ENCODE measurements at places on chromosomes 6 and 20.

DNA sequence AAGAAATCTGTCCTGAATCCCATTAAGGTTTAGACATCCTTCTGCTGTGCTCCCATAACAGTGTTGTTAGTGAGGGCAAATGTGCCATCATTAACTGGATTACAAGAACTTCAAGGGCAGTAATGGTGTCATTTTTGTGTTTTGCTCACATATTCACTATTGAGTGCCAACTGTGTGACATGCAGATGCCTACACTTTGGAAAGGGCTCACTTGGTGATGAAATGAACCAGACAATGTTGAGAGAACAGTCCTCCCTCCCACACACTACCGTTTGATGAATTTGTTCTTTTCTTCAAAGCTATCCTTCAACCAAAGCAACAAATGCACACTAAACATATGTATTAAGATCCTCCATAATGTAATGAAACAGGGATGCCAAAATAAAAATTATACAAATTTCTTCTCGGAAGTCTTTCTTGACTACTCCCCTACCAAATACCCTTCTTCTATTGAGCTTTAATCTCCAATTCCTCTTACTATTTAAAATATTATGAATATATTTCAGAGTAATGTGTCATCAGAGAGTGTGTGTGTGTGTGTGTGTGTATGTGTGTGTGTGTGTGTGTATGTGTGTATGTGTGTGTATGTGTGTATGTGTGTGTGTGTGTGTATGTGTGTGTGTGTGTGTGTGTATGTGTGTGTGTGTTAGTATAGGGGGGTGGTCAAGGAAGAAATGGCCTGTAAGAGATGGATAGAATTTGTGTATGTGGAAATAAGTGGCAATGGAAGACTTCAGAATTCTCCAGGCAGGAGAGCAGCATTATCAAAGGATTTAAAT lies 92.3 kb upstream of the ENPP5 start:
- DNase-seq: no peak

- no peak for DNase-seq
Measured at GRCh38 chr6:73704260-73704659, 8.3 kb downstream of the CD109 start.

GRCh38 chr6:149963212-149963461 lies 606 bp upstream of the ULBP1 start:
- no peak for DNase-seq

DNA sequence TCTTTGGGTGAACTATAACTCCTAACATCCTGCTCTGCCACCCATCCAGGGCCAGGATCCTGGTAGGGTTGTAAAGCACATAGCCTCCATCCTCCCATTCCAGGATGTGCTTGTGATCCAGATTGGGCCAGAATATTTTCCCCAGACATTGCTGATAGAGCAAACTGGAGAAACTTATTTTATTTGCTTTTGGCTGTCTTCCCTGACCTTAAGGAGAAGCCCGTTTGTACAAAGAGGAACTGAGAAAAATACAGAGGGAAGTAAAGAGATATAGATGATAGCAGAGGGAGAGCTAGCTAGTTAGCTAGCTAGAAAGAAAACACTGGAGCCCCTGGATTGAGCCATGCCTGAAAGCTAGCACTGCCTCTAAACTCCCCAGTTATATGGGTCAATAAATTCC lies 9.0 kb upstream of the HDAC2 start:
- no peak for DNase-seq

GRCh38 chr6:144314003-144314485 lies 28.9 kb downstream of the UTRN start:
- DNase-seq: no peak

GRCh38 chr20:24872291-24873024 lies 76.6 kb upstream of the CST7 start:
- DNase-seq: no peak

DNA sequence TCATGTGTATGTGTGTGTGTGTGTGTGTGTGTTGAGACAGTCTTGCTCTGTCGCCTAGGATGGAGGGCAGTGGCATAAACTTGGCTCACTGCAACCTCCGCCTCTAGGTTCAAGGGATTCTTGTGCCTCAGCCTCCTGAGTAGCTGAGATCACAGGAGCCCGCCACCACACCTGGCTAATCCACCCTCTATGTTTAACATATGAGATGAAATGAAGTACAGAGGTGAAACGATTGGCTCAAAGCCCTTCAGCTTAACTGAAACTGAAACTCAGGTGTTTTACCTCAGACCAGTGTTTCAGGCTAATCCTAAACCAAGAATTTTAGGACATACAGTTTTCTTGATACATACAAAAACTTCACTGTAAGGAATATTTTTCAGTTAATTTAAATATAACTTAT lies 167.3 kb downstream of the KCNQ5 start:
- no peak for DNase-seq

DNA sequence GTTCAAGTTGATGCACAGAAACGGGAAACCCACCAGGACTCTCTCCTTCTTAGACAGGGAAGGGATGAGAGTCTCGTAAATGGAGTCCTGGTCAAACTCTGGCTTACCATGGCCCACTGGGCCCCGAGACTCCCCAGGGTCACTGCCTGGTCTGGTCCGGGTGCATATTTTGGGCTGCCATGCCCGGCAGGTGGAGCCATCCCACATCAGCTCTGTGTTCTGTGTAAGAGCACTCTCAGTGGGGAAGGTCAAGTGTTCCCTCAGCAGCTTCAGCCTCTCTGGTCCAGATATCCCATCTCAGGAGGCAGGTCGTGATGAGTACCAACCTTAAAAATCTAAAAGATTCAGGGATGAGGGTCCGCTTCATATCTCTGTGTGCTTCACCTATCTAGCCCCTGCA lies 138.8 kb downstream of the EDN3 start:
- no peak for DNase-seq

DNA sequence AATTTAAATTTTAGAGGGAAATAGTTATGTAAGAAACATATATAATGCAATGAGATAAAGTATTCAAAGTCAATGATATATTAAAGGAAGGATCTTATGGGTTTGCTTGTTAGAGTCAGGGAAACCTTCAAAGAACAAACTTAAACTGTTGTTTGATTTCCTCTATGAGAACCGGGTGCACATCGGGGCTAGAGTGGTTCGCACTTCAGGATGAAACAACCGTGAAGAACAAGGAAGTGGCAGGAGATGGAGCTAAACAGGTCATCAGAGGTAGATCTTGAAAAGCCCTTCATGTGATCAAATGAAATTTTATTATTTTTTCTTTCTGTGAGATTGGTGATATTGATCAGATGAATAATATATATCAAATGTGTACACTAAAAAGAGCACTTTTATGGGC lies 951.9 kb upstream of the FLRT3 start:
- no peak for DNase-seq

GRCh38 chr6:47016909-47017308 lies 25.2 kb downstream of the ADGRF1 start:
- no peak for DNase-seq

- no peak for DNase-seq
Measured at GRCh38 chr6:167030222-167031072, 31.2 kb downstream of the CEP43 start.

DNA sequence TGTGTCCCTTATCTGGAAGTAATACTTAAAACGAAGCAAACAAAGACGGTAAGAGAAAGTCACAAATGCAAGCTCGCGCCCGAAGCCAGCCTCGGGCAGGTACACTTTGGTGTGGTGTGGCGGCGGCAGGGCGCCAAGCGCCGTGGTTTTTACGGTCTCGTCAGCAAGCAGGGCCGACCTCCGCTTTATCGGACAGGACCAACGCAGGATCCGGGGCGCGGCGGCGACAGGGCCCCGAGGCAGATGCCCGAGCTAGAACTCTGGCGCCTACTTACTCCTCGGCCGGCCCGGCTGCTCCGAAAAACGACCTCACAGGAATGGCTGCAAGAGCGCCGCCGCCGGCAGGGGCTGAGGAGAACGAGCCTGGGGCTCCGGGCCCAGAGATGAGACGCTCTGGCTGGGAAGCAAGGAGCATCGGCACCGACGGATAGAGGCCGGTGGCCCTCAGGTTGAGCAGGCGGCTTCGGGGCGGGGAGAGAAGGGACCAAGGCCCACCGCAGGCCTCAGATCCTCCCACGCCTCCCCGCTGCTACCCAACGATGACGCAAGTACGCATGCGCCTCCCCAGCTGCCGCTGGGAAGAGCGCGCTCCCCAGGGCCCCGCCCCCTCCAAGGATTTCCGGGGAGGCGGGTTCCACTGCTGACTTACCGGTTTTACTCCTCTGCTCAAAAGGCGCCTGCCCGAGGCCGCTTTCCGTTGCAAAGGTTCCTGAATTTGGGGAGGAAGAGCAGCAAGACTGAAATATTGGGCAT lies 60.6 kb downstream of the FAM217A start:
- DNase-seq: peak; percentile 93

GRCh38 chr6:135722190-135722589 lies 129.3 kb upstream of the PDE7B start:
- DNase-seq: no peak

DNA sequence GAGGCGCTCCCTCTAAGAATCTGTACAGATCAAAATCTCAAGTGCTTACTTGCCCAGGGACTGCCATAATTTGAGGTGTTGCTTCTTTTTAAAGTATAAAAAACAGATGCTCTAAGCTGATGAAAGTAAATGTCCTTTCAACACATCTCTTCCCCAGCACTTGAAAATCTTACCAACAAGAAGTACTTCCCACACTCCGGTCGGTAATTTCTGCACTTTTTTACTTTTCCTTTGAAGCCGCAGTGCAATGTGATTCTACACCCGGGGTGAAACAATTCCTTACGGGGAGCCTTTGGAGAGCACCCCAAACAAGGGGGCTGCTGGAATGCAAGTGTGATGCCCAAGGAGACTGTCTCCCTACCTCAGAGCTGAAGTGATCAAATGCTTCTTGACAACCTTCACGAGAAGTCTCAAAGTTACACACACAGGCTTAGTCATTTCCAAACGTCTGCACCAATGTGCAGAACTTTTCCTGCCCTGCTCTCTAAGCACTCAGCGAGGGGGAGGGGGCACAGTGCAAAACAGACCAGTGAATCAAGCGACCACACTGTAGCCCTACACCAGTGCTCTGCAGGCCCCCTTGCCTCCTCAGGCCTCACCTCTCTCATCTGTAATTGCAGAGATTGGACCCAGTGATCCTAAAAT lies 56.7 kb downstream of the ATXN1 start:
- DNase-seq: no peak

DNA sequence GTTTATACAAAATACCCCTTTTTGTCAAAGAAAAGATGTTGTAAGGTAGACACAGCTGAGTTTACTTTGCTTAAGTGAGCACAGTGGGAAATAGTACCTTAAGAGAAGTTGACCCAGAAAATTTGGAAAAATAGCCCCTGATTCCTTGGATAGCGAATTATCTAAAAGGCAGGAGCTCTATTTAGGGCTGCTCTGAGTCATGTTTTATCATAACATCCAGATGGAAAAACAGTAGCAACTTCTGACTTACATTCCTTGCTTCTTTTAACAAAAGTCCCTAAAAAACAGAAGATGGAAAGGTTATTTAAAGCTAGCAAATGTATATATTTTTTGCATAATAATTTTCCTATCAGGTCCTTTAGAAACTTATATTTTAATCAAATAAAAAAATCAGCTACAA lies 59.0 kb downstream of the THEMIS start:
- no peak for DNase-seq

DNA sequence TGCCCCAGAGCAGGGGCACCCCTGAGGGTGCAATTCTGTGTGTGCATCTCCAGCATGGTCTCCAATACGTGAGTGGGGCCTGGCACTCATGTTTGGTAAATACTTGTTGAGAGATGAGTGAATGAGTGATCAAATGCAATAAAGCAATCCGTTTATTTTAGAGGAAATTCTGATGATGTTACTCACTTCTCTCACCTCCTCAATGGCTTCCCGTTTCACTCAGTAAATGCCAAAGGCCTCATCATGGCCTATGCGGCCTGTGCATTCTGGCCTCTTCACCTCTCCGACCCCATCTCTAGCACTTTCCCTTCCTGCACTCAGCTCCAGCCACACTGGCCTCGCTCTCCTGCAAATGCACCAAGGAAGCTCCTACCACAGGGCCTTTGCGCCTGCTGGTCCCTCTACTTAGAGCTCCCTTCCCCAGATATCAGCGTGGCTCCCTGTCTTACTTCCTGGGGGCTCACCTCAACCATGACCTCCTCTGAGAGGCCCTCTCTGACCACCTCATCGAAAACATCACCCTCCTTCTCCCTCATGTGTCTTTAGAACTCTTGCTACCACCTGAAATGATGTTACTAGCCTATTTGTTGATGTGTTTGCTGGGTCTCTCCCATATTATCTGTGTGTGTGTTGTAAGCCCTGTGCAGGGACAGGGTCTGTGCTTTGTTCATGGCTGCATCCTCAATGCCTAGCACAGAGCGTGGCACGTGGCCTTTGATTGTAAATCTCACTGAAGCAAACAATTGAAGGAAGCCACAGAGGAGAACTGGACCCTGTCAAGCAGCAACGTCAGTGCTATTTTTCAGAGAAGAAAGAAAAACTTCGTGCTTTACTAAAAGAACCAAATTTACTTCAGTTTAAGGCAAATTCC lies 42.6 kb downstream of the RAB44 start:
- DNase-seq: no peak

DNA sequence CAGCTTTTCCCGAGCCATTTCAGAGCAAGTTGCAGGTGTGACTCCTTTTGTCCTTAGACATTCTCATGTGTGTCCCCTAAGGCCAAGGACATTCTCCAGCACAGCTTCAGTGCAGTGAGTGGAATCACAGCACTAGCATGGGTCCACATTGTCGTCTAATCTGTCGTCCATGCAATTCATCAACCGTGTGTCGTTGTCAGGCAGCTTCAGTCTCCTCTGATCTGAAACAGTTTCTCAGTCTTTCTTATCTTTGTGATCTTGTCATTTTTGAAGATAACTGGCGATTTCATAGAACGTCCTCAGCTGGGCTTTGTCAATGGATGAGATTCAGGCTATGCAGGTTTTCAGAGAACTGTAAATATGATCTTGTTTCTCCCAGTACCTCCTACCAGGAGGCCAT lies 31.7 kb downstream of the CST2 start:
- no peak for DNase-seq

- DNase-seq: no peak
Measured at GRCh38 chr6:123997223-123997622, 193.6 kb downstream of the NKAIN2 start.

DNA sequence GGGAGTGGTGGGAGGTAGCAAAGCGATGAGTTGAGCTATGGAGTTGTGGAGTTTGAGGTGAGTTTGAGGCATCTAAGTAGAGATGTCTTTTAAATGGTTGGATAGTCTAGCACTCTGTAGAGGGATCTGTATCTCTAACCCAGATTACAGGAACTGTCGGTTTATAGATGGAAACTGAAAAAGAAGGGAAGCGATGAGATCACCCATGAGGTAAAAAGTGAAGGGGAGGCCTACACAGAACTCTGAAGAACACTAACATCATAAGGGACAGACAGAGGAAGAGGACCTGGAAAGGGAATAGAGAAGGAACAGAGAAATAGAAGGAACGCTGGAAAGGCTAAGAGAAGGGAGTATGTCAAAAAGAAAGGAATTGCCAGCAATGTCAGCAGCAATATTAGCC lies 2.5 kb downstream of the HINT3 start:
- no peak for DNase-seq

GRCh38 chr20:53409447-53409717 lies 184.3 kb downstream of the ZNF217 start:
- DNase-seq: no peak

GRCh38 chr6:13718123-13718458 lies 6.5 kb upstream of the RANBP9 start:
- DNase-seq: no peak

GRCh38 chr6:21772884-21773575 lies 179.5 kb downstream of the SOX4 start:
- DNase-seq: no peak

Measured in effector memory CD8-positive, alpha-beta T cell (primary cell).